Heart left ventricle (tissue), 16 donors: ENCODE measurements at places on chromosomes 6 and 20.

DNA sequence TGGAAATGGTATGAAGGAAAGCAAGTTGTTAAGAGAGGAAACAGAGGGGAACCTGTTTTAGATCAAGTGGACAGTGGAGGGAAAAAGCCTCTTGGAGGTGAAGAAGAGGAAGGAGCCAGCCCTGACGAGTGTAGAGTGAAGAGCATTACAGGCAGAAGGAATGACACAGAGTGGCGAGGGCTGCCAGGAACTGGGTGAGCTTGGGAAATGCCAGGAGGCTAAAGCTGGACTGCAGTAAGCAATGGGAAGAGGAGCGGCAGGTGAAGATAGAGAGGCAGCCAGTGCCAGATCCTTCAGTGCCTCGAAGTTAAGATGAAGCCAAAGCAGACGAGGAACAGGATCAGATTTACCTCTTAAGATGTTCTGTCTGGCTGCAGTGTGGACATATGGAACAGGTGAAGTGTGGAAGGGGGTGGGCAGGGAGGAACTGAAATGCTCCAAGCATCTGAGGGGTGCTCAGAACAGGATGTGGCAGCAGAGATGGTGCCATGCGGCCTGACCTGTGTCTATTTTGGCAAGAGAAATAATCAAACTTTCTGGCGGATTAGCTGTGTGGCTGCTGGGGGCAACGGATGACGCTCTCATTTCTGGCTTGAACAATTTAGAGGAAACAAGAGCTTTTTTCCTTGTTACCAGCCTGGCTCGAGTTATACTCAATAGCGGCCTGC, 748.4 kb downstream of the PTPRT start:
- DNase-seq, result no peak

DNA sequence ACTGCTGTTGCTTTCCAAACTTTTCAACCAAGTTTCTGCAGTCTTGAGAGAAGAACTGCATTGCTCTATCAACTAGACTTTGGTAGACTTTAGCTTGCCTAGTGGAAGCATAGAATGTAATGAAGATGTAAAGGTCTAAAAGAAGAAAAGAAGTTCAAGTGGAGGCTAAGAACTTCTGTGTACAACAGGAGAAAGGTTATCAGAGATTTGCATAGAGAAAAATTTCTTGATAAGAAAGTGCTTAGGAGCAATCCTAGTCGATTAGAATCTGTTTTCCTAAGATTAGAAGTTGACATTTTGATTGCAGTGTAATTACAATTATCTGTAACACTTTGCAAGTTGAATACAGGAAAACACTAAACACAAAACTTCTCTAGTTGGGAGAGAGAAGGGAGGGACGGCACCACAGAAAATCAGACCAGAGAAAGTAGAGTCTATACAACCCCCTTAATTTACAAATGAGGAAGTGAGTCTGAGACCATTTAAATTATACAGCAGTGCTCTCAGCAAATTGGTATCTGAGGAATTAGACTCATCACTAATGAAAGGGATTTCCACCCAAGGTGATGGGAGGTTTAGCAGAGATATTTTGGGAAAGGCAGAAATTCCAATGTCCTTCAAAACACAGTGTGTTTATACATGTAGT, 194.3 kb upstream of the MARCKS start:
- no peak for DNase-seq

DNA sequence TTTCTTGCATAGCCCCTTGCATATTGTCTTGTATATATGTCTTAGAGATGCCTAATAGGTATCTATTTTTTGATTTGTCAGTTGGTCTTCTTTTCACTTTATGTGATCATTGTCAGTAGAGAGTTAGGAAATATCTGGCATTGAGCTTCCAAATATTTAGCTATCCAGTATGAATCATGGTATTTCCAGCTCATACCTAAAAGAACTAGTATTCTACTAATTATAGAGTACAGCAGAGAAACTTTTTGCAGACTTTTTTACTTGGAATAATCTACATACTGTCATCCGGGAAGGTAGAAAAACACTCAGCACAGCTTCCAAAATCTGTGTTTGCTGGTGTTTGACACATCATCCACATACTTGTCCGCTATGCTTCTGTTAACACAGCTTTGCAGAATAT, 156.4 kb upstream of the HTR1E start:
- DNase-seq, result no peak

- DNase-seq, result no peak
These were observed 897.0 kb upstream of the SLC35B3 start for GRCh38 chr6:9332241-9332780.

- peak; percentile 72 for DNase-seq
These were observed 8.7 kb downstream of the PLCG1 start for GRCh38 chr20:41145821-41146620.

DNA sequence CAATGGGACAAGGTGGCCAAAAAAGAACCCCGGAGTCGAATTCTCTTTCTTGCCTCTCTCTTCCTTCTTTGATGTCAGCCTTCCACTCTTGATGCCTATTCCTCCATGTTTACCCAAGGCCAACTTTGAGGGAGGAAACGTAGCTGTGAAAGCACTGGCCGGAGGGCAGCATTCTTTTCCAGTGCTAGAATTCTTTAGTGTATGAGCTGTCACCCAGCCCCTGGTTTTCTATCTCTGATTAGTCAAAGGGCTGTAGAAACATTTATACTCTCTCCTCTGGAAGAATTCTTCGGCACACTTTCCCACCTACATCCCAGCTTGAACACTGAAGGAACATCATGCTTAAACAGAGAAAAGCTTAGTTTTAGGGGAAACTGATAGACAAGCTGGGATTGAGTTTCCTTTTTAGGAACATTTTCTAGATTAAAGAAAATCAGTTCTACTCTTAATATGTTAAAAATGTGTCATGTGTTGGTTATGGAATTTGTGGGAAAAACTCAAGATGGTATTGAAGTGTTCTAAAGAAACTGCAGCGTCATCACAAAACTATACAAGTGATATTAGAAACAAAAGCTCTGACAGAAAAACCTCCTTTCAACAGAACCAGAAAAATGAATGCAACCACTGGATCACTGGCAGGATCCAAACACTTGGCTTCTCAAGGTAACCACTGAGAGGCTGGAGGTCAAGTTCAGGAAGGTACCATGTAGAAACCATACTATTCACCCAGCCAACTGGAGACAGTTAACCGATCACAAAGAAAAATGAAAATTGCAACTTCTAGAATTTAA, 20.7 kb upstream of the UTRN start:
- no peak for DNase-seq

- no peak for DNase-seq
These were observed 509.9 kb upstream of the POU3F2 start for GRCh38 chr6:98324446-98324845.

DNA sequence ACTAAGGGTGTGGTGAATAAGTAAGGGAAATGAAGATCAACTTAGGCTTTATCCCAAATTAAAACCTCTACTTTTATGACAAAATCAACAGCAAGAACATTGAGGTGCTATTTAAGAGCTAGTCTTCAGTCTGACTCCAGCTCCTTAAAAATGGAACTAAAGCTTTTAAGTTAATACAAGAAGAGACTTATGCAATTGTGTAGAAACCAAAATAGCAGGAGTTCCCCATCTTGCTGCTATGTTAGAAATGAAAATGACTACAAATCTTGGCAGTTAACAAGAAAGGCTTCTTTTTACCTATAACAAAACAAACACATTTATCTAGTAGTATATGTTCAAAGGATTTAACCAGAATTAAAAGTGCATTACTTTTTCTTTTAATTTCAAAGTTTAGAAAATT, 25.7 kb downstream of the HMGN3 start:
- no peak for DNase-seq

DNA sequence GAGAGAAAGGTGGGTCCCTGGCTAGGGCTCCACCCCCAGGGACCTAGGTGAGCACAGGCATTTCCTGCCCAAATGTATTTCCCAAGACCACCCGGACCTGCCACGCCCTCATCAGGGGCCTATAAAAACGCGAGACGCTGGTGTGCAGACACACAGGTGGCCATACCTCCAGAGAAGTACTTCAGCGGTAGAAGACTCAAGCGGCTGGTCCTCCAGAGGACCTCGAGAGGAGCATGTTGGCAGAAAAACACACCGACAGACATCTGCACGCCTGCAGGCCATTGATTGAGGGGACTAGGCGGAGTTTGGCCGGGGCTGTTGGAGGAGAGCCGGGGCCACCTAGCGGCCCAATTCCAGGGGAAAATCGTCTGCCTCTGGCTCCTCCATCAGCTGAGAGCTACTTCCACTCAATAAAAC, 695.8 kb upstream of the MMS22L start:
- DNase-seq, result no peak

DNA sequence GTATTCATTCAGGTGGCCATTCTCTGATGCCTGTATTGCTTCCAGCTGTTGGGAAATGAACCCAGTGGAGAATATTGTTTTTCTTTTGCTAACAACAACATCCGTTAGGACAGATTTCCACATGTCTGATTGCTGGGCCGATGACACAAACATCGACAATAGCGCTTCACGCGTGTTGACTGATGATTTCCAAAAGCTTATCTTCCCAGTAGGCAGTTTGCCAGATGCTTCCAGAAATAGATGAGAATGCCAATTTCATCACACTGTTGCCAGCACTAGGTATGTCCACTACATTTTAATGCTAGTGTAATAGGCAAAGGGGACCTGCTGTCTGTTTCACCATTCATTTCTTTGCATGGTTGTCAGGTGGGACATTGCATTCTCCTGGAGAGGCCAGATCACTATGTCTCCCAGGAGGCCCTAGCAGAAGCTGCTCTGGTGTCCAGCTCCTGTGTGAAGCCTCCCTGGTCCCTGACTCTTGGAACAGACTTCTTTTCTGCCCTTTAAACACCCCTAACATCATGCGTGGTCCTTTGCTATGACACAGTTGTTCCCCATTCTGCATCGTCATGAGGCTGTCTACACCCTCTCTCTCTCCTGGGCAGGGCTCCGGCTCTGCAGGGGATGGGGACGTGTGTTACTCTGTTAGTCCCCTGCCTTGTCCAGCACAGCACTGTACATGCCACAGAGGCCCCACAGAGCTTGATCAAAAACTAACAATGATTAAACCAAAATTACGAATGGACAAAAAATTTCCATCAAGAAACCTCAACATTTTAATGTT, 181.6 kb downstream of the CDH26 start:
- no peak for DNase-seq

DNA sequence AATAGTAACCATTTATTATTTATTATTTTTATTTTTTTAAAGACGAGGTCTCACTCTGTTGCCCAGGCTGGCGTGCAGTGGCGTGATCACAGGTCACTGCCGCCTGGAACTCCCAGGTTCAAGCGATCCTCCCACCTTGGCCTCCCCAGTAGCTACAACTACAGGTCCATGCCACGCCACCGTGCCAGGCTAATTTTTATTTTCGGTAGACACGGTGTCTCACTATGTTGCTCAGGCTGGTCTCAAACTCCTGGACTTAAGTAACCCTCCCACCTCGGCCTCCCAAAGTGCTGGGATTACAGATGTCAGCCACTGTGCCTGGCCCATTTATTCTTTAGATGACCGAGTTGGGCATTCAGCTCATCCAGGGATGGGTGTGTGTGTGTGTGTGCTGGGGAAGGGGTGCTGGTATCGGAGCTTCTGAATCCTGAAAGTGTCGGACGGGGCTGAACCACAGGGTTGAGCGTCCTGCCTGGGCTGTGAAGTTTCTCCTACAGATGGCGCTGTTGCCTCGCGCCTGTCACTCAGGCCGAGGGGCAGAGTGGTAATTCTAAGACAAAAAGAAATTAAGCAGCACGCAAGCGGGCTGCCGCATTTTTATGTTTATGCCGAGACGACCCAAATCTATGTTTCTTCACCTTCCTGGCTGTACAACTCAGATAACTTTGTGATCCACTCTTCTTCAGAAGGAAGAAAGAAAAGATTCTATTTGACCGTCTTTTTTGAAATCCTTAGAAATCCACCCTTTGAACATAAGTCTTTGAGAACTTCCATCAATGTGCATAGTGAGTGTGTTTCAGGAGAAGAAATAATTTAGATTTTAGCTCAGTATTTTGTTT, 252.8 kb downstream of the CDH26 start:
- peak; percentile 46 for DNase-seq

GRCh38 chr6:129102741-129103140, 219.8 kb downstream of the LAMA2 start:
- peak; percentile 60 for DNase-seq

- no peak for DNase-seq
These were observed 15.8 kb upstream of the LIN28B start for GRCh38 chr6:104940893-104941728.

DNA sequence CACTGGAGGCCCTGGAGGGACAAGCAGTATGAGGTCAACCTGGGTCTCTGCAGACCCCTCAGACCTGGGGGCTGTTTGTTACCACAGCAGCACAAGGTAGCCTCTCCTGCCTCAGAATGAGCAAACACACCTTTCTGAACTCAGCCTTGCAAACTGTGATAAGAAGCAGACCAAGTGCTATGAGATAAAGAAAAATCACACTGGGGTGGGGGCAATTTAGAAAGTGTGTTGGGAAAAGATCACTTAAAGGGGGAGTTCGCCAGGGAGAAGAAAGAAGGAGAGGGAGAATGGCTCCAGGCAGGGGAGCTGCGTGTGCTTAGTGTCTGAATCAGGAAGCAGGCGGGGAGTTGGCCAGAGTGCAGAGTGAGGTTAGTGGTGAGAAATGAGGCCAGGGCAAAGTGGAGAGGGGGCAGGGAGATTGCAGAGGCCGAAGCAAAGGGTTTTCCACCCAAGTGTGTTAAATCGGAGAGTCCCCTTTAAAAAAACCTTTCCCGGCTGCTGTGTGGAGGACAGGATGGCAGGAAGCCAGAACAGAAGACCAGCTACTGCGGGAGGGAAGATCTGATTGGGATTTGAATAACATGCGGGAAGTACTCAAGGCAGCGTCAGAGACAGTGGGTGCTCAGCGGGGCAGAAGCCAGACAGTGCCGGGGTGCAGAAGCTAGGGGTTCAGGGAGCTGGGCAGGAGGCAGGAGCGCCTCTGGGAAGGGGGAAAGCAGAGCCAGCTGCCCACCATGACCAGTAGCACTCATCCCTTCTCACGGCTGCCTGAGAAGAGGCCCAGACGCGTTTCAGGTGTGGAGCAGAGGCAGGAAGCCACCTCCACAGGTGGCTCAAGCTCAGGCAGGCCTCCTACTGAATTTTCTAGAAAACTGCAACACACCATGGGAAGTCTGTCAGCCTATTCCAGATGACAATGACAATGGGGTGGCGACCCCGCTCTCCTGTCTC, 9.0 kb downstream of the ADA start:
- DNase-seq, result peak; percentile 82

DNA sequence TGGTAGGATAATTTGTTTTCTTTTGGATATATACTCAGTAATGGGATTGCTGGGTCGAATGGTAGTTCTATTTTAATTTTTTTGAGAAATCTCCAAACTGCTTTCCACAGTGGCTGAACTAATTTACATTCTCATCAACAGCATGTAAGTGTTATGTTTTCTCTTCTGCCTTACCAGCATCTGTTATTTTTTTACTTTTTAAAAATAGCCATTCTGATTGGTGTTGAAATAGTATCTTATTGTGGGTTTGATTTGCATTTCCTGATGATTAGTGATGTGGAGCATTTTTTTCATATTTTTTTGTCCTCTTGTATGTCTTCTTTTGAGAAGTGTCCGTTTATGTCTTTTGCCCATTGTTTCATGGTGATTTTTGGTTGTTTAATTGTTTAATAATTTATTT, 11.9 kb downstream of the HINT3 start:
- no peak for DNase-seq

DNA sequence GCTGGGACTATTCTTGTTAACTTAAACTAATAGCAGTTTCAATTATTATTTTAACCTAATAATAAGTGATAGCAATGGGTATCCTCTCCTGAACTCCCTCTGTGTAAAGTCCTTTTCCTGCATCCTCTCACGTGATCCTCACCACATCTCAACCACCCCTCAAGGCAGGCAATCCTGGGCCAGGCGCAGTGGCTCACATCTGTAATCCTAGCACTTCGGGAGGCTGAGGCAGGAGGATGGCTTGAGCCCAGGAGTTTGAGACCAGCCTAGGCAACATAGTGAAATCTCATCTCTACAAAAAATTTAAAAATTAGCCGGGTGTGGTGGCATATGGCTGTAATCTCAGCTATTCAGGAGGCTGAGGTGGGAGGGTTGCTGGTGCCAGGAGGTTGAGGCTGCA, 23.7 kb downstream of the MAP1LC3A start:
- no peak for DNase-seq
